SK-N-MC (cell line): ENCODE measurements at places on chromosomes 11 and 22.

DNA sequence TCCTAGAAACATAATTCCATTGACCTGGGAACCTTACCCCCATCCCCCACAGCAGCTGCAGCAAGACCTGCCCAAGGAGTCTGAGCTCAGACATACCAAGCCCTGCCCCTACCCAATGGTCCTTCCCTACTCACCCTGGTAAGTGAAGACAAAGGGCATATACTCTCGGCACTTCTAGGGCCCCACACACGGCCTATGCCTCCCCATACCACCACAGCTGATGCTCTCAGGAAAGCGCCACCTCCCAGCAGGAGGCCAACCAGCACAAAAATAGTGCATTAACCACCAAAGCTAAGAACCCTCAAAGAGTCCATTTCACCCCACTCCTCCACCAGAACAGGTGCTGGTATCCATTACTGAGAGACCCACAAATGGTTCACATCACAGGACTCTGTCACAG lies 74.4 kb upstream of the GUCY1A2 start:
- DNase-seq: no peak

GRCh38 chr11:114036147-114036811 lies 23.2 kb upstream of the ZBTB16 start:
- no peak for DNase-seq

- no peak for DNase-seq
Observed at GRCh38 chr11:66293352-66293751, 1.7 kb downstream of the TMEM151A start.

DNA sequence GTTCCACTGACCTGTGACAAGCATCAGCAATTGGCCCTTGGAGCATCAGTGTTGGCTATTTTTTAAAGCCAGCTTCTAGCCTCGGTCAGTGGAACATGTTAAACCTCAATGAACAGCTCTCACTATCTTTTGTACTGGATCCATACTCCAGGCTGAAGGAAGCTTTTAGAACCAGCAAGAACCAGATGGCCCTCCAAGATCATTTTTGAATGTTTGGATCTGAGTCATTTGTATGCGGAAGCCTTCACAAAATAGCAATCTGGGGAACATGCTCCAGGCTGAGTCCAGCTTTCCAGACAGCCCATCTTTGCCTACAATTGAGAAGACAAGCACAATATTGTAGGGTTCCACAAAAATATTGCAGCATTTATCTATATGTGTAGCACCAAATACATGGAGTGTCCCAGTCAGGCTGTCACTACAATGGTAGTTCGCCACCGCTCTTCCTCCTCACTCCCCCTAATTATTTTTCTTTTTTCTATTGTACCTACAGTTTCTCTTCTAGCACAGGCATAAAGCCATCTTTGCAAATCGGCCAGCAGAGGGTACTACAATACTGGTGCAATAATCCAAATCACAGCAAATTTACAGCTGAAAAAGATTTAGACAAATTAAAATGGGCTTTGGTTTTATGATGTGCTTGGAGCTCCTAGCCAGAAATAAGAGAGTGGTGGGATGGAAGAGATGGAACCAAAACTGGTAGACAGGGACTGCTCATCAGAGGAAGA lies 177.4 kb upstream of the BLID start:
- DNase-seq: no peak

DNA sequence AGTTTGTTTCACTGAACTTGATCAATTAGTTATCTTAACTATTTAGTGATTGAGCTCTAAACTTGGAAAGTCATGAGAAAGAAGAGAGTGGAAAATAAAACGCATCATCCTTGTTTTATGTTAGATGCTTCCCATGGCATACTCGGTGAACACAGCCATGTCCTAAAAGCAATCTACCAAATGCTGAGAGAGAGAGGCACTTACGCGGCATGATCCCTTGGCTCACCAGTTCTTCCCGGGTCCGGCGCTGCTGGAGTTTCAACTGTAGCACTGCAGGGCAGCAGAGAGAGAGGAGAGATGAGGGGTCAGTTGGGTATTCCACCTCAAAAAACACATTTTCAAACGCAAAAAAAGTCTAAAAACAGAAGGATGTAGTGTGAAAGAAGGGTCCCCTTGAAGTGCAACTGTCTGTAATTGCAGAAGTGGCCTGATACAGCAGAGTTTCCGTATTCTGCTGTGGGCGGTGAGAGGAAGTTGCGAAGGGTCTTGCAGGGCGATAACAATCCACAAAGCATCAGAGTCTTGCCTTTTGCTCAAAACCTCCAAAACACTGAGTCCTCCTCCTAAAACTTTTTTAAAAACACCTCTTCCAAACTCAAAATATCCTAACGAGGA lies 92.7 kb downstream of the SGSM3 start:
- no peak for DNase-seq

DNA sequence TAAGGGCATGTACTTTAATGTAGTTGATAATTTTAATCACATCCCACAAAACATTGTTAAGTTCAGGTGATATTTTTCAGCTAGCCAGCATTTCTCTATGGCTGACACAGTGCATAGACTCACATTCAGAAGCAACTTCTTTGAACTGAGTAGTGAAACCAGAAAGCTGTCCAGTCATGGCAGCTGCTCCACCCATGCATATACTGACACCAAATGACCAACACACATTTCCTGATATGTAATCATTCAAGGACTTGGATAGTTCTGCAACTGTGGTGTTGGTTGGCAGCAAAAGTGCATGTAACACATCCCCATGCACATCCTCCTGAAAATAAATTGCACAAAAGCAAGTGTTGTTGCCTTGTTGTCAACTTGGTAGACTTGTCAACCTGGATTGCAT lies 39.7 kb downstream of the CALCA start:
- no peak for DNase-seq

DNA sequence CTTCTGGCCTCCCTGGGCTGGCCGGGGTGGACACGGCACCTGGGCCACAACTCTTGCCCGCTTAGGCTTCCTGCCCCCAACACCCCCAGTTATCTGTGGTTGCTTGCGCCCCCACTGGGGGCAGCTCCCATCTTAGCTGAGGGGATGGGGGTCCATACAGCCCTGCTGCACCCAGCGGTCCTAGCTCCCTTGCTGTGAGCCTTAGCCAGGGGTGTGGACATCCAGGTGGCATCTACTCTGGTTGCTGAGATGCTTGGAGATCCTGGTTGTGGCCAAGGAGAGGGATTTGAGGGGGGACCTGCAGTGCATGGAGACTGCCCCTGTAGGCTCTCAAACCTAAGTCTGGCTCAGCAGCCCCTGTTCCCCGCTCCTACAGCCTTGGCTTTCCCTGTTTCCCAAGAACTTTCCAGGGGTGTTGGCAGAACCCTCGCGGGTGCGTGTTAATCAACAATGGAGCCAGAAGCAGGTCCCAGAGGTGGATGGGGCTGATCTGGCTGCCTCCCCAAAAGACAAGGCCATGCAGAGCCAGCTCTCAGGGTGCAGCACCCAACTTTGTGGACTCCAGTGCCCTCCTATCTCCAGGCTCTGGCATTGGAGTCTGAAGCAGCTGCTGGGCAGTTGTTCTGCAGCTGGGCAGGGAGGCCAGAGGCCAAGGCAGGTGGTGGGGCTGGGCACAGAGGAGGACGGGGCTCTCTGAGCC lies 3.3 kb downstream of the KCNQ1 start:
- DNase-seq: no peak

GRCh38 chr11:126284829-126285228 lies 1.9 kb downstream of the TIRAP start:
- peak; percentile 88 for DNase-seq

DNA sequence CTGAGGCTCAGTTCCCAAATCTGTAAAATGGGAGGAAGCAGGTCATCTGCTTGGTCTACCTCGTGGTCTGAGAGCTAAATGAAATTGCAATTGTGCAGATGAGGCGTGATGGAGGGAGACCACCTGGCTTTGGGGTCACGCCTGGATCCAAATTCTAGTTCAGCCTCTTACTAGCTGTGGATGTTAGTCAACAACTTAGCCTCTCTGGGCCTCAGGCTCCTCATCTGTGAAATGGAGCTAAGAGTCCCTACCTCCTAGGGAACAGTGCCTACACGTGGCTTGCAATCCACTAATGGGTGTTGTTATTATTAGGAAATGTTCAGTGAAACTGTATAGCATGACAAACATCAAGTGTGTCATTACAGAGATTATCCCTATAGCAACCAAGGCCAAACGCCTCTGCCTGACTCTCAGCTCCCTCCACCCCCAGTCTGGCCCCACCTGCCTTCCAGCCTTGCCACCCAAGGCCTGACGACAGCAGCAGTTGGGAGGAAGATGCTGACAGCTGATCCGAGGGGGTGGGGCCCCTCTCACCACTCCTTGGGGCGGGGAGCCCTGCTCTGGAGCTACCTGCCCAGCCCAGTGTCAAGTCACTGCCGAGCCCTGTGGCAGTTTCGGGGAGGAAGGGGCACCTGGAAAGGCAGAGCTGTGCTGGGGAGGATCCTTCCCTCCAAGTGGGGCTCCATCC lies 1.7 kb upstream of the RHOD start:
- no peak for DNase-seq

DNA sequence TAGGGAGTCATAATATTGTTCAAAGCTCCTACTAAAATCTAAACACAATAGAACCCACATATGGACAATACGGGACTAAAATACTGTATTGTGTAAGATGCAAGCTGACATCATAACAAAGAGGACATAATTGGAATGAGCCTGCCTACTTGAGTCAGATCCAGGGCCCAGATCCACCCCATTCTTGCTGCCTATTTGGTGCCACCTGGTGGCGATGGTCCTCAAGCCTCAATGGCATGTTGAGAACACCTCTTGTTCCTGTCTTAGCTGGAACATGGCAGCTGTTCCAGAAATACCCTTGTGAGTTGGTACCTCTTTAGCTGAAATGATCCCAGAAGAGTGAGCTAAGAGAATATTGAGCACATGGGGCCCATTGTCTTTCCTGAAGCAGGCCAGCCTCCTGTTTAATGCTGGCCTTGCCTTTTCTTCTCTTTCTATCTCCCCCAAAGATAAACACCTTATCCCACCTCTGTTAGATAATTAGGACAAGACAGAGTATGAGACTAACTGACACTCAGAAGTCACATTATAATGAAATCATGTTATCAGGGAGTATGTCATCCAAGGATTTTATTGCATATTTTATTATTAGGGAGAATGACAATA lies 680.9 kb upstream of the ANO5 start:
- no peak for DNase-seq

DNA sequence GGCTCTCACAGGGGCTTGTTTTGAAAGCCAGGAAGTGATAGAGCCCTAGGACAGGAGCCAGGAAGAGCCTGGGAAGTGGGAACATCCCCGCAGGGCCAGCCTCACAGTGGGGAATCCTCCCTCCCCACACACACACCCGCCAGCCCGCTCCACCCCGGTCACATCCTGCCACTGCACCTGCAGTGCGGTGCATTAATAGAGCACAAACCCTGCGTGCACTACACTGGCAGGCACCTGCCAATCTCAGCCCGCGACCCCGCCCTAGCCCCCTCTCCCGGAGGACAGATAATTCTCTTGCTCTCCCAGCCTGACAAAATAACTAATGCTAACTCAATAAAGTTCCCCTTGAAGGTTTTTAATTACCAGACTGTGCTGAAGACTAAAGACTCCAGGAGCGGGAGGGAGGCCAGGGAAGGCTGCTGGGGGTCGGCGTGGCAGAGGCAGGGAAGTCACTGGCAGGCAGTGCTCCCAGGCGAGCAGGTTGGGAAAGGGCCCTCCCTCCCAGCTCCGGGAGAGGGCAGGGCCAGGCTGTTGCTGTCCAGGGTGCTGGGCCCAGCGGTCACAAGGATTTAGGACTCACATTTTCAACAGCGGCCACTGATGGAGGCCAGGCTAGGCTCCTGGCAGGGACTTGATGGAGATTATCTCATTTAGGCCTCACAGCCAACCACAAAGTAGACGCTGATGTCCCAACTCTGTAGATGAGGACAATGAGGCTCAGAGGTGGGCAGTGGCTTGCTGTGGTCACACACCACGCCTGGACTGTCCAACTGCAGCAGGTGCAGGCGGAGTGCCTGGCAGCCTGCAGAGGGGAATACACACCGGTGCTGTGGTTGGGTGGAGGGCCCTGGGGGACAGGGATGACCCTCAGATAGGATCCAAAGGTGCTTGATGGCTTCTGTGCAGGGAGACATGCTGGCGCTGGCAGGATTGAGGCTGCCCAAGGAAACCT lies 23.9 kb upstream of the TCF20 start:
- peak; percentile 58 for DNase-seq

- DNase-seq: no peak
Observed at GRCh38 chr11:42098075-42098474, 638.6 kb upstream of the LRRC4C start.

GRCh38 chr22:36546092-36546804 lies 17.3 kb upstream of the EIF3D start:
- DNase-seq: no peak

- DNase-seq: no peak
Observed at GRCh38 chr22:28442711-28443525, 236.7 kb downstream of the TTC28 start.

GRCh38 chr11:71118671-71119250 lies 133.6 kb downstream of the SHANK2 start:
- DNase-seq: no peak
